ENCODE measurements at places on chromosomes 7 and 10. TPM values are rescaled to one million over a fixed set of nuclear protein-coding genes. Genes with fewer than 3 reads are reported as not detected.
A peak's percentile ranks its signal among the peaks of the same experiment; 100 is the strongest.

EPDR1 gene
- total RNA-seq: 23.6 TPM

GRCh38 chr10:34156781-34157425 lies 658.2 kb downstream of the PARD3 start:
- peak; percentile 37 for DNase-seq

DNA sequence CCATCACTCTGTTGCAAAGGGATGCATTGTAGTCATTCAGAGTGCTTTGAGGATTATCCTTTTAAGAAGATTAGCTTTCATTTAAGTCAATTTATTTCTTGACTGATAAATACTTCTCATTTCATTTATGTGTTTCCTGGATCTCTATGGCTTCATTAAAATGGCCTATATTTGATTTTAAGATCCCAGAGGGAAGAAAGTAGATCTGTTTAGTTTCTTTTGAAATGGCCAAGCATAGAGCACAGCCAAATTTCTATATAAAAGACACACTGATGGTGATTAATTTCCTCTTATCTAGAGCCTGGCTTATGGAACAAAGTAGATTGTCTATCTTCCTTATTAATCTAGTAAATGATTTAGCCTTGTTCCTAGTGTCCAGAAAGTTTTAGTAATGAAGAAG lies 129.7 kb upstream of the CALCR start:
- DNase-seq: no peak

DNA sequence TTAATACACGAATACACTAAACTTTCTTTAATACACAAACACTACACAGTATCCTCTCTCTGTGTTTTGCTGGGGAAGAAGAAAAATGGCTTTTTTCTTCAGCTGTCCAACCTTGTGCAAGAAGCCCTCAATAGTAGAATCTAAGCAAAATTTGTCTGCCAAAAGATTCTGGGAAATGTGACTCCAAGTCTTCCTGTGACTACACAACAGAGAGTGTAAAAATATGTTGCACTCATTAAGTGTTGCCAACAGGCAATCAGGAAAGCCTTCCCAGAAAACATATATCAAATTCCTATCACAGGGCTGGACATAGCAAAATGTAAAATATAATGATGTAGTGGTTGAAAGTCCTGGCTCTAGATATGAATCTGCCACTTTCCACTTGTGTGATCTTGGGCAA lies 825.1 kb upstream of the ZWINT start:
- no peak for DNase-seq

TIAL1 gene
- 161 TPM for total RNA-seq

NKX1-2 gene
- 0.07 TPM for total RNA-seq

- DNase-seq: no peak
These were observed 42.3 kb downstream of the PPP1R17 start for GRCh38 chr7:31729195-31729804.

ZNF25 gene
- total RNA-seq: 4.8 TPM

DNA sequence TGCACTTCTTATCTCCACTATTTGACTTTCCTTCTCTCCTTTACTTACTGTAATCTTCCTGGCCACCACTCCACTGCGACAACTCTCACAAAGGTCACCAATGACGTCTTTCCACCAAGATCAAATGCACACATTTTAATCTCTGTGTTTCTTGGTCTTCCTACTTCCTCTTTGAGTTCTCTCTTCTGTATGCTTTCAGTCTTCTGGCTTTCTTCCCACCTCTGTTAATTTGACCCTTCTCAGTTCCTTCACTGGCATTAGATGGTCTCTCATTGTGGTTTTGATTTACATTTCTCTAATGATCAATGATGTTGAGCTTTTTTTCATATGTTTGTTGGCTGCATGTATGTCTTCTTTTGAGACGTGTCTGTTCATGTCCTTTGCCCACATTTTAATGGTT lies 31.9 kb downstream of the FAM107B start:
- no peak for DNase-seq

DNA sequence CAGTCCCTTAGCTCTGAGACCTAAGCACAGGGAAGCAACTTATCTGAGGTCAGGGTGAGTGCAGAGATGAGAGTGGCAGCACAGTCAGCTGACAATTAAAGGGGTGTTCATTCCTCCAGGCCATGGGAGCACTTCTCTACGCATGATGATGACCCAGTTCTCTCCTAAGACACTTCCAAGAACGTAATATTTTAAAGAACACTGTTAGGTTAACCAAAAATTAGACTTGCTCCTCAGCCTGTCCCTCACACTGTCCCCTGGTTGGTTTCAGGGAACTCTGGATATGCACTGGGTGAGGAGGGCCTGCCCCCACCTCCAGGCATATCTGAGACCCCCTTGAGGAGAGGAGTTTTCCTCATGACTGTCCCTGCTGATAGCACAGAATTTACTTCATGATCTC lies 767.5 kb downstream of the GRID1 start:
- DNase-seq: no peak

DNA sequence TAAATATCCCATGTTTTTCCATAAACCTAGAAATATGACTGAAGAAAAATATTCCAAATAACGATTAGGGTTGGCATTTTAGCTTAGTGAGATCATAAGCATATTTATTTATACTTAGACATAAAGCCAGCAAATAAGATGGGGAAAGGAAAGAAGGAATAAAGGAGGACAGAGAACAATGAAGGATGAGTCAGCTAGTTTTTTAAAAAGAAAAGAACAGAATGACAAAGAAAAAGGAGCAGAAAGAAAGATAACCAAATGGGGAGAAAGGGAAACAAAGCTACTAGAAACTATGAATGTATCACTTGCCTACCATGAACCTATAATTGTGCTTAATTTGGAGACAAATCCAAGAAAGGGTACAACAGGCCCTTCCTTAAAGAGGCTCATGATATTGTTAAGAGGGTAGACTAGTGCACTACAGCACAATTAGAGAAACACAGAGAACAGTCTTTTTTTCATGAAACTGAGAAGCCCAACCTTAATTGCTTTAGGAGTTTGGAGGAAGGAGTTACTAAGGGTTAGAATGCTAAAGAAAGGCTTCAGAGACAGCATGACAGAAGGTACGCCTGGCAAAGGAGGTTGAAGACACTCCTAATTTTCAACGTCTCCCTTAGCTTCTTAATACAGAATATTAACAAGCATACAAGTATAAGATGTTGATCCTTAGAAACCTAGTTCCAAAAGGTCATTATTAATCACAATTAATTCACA lies 23.9 kb downstream of the HERPUD2 start:
- no peak for DNase-seq

DNA sequence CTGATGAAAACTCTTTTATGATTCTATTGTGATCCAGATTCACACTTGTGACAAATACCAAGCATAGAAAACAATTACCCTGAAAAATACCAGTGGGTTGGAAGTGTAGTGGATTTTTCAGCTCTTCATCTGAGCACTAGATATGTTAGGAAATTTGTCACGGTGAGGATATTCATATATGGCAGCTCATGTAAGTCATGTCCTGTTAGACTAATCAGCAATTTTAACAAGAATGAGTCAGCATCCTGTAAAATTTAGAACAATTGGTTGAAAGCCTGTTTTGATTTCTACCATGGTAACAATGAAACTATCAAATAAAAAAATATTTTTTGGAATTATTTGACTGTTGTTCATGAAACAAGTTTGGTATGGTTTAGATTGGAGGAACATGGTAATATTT lies 334.3 kb downstream of the CACNA2D1 start:
- DNase-seq: peak; percentile 41

DNA sequence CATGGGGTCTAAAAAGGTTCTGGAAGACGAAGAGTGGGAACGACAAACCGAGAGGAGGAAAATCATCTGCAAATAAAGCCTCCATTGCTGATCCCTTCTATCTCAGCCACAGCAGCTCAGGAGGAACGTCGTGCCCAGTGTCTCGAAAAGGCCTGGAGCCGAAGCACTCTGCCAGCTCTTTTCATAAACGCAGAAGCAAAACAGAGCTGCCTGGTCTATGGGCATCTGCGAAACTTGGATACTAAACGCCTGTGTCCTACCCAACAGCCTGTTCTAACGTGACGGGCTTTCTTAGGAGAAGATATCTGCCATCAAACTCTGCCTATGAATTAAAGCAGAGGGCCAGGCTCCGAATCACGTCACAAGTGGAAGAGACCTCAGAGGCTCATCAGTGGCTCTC lies 68.7 kb downstream of the GNA12 start:
- no peak for DNase-seq

DNA sequence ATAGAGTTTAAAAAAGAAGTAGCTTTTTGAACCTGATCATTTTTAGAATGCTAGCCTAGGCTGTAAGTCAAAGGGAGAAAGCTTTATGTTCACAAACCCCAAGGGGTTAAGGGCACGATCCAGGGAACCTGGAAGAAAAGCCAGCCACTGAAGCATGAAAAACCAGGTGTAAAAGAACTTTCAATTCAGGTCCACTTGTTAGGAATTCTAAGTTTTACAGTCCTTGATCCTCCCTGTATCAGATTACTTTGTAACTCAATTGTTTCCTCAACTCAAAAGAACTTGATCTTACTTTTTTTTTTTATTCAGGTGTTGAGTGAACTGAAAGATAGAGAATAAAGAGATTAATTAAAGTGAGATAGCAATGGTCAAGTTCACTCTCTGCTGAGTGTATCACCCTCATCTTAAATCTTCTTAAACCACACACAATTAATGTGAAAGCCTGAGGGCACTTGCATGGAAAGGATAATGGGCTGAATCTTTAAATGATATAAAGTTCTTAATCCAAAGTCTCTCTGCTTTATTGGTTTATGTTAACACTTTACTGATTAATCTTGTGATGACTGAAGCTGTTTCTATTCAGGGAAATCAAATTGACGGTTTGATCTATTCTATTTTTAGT lies 672.2 kb upstream of the LRRN3 start:
- no peak for DNase-seq

DNA sequence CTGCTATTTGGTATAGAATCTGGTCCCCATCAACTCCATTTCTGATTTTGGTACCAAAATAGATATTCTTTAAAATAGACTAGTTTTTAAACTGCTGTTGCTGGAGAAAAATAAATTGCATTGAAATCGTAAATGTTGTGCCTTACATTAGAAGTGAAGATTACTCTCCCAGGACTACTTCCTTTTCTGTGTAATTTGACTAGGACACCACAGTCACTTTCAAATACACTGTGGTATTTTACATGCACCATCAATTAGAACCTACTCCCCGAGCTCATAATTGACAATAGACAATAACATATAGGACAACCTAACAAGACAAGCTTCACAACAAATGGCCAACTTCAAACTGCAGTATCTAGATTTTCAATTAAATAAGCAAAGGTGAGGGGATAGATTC lies 211.5 kb downstream of the DGKB start:
- DNase-seq: no peak
